Retinal pigment epithelial cell (primary cell): ENCODE measurements at places on chromosomes 2 and 18.
A peak's percentile ranks its signal among the peaks of the same experiment; 100 is the strongest.

- no peak for DNase-seq
These were observed 3.6 kb upstream of the RAB11FIP5 start for GRCh38 chr2:73116182-73116960.

- no peak for DNase-seq
These were observed 371 bp upstream of the LCLAT1 start for GRCh38 chr2:30446602-30447148.

DNA sequence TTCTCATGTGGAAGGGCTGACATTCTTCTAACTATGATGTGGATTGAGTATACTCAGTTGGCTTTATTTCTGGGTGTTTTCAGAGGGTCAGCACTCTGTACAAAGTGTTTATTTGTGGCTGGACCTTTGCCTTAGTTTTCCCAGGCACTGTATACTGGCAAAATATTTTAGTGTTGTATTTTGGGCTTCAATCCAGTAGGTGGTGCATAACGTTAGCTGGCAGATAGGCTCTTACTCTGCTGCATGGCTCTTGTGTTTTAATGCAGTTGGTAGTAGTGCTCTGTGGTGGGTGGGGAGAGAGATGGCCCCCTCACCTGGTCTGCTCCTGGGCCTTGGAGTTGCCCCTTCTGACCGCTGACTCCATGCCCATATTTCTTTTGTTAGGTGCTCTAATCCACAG, 75.6 kb upstream of the REG3A start:
- no peak for DNase-seq

- no peak for DNase-seq
These were observed 14.4 kb upstream of the FHL2 start for GRCh38 chr2:105413206-105413605.

DNA sequence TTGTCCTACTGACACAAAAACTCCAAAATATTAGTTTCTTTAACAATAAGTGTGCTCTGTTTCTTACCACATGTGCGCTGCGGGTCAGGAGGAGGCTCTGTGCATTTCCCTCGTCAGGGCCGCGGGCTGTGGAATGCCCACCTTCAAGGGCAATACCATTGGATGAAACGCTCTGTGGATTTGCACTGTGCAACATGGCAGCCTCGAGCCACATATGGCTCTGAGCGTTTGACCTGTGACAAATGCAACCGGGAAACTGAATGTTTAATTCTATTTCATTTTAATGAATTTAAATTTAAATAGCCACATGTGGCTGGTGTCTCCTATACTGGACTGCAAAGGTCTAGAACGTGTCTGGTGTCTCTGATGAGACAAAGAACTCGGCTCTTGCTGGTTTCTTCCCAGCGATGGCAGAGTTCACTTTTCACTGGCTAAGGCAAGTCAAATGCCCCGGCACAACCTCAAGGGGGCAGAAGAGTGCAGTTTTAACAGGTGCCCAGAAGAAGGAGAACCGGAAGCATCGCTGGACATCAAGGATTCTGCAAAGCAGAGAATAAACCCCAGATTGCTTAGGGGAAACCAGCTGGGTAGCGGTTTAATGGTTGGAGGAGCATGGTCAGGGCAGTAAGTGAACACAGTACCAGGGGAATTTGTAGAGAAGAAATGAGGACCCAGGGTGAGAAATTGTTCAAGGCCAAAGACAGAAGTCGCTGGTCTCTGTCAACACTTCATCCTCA, 37.0 kb upstream of the TMEM18 start:
- no peak for DNase-seq

GRCh38 chr18:46413684-46414083, 243.3 kb downstream of the LOXHD1 start:
- DNase-seq: no peak

GRCh38 chr2:205407984-205408383, 274.3 kb upstream of the NRP2 start:
- DNase-seq: peak; percentile 68

GRCh38 chr2:195505701-195506100, 151.3 kb upstream of the SLC39A10 start:
- DNase-seq: no peak

GRCh38 chr2:206176121-206176520, 16.4 kb downstream of the EEF1B2 start:
- no peak for DNase-seq

DNA sequence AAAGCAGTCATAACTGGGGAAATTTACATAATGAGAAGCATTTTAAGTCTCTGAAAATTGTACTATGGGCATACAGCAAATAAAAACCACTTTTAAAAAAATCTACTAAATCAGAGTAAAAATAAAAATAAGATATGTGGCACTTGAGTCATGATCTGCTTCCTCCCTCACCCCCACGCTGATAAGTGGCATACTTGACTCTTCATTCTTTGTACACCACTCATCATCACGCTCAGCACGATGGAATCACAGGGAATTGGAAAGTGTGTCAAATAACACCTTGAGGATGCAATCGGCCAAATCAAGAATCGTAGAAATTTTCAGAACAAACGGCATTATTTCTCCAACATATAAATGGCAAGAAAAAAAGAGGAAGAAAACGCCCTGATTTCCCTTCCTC, 41.1 kb upstream of the REG3G start:
- DNase-seq: no peak

DNA sequence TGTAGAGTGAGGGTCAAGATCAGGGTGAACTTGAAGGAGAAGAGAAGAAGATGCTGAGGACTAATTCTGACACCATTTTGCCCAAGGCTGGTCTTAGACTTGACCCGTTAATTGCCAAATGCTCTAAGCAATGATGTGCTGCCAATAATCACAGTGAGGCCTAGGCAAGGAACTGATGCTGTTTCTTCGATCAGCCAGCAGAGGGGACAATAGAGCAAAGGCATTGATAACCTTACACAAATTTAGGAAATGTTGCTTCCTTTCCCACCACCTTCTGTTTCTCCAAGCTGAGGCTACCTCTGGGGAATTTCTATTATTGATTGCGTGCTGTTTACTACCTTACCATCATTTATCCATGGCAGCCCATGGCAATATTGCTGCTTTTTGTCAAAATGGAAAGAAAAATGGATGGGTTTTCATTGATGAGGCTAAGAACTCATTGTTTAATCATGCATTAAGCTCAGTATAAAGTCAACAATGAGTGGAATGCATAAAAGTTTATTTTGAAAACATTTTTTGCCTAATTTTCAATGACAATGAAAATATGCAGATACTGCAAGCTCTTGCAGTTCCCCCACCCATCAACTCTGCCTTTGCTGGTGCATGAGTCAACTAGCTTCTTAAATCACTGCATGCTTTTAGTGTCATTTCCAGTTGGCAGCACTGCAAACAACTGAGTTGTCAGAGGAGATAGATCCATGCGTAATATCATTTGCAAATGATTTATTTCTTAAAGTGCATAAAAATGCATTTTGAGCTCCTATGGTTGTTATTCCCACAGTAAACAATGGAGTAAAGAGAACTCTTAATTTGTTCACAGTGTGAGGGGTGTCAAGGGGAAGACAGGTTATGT, 116.4 kb upstream of the NYAP2 start:
- no peak for DNase-seq

DNA sequence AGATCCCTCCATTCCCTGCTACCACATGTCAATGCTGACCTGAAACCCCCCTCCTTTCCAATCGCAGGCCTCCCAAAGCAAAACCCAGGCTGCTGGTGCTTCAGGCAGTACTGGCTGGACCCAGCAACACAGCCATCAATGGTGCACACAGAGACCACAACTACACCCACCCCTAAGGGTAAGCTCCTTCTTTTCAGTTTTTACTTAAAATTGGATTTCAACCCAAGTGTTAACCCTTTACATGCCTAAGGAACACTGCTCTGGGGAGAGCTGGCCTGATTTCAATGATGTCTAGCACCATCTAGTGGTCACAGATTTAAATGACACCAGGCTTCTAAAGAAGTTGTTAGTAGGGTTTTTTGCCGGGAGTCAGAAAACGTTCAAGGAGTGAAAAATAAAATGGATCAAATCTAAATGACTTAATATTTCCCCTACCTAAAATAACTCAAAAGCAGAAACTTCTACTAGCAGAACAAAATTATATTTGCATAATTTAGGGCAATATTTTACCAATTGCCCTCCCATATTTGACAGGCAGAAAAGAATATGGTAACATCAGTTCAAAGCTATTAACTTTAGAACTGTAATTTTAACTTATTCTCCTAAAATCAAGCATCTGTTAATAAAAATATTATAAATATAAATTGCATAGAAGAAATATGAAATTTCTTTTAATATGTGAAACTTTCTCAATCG, 24.6 kb downstream of the FECH start:
- no peak for DNase-seq

DNA sequence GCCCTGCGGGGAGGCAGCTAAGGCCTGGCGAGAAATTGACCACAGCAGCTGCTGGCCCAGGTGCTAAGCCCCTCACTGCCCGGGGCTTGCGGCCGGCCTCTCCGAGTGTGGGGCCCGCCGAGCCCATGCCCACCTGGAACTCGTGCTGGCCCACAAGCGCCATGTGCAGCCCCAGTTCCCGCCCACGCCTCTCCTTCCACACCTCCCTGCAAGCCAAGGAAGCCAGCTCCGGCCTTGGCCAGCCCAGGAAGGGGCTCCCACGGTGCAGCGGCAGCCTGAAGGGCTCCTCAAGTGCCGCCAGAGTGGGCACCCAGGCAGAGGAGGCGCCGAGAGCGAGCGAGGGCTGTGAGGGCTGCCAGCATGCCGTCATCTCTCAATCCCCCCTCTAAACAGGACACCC, 304.6 kb upstream of the FAM98A start:
- DNase-seq: no peak

- DNase-seq: no peak
These were observed 90.3 kb downstream of the SP3 start for GRCh38 chr2:173874894-173875237.

DNA sequence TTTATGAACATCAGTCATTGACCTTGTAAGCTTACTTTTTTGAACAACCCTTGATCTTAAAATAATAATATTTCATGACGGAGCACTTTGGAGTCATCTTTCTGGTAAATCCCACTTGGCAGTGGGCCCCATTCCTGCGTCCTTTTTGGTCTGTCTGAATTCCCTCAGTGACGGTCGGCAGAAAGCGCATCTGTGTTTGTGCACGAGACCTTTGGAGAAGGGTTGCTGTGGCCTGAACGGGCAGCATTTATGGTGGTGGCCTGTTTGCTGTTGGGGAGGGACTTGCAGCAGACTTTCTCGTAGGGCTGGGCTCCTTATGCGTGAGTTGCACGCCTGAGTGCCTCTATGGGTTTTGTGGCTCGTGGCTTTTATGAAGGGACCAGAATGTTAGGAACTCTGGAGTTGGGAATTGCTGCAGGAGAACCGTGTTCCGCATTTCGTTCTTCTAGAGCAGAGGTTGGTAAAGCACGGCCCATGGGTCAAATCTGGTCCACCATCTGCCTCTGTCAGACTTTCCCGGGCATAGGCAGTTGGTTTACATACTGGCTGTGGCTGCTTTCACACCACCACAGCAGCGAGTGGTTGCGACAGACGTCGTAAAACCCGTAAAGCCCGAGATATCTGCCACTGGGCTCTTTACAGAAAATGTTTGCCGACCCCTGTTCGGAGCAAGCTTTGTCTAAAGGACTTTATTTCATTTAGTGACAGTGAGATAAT, 30.8 kb downstream of the LPIN1 start:
- no peak for DNase-seq

DNA sequence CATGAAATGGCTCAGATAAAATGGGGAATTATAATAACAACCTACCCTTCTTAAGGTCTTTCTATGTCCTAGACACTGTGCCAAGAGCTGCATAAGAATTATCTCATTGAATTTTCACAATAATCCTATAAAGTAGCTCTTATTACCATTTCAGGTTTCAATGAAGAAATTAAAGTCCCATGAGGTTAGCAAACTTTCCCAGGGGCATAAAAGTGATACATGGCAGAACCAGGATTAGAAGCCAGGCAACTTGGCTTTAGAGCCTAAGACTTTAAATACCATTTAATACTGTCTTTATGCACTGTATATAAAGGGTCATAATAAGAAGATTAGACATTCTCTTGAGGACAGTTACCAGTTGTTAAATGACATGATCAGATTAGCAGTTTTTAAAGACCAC, 130.1 kb downstream of the GCA start:
- peak; percentile 77 for DNase-seq

GRCh38 chr2:149346272-149346671, 15.9 kb downstream of the LYPD6 start:
- no peak for DNase-seq

DNA sequence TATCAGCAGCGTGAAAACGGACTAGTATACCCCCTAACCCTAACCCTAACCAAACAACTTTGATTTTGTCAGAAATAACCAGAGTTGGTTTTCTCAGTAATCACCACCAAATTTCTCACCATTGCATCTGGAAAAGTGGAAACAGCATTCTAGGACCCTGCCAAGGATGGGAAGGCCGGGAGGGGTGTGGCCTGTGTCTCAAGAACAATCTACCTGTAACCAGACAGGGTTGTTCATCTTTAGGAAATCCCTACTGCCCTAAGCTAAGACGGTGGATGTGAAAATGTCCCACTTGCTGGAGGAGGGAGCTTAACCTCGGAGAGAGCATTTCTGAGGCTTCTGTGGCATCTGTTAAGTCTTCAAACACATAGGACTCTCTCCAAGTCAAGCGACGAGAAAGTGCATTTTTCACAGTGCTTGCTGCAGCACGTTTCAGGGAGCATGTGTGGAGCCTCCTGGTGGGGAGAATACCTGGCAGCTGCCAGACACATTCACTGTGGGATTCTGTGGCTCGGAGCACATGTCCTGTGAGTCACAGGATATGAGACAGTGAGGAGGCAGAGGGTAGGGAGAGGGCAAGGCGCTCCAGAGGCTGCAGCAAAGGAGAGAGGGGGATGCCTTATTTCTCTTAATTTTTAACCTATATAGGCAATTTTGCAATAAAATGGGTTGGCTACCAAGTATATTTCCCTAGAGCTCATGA, 207.5 kb downstream of the SPP2 start:
- peak; percentile 90 for DNase-seq

GRCh38 chr2:29056452-29056851, 17.9 kb downstream of the PCARE start:
- no peak for DNase-seq

- DNase-seq: peak; percentile 5
These were observed 258.5 kb downstream of the TWIST2 start for GRCh38 chr2:239106314-239106908.

DNA sequence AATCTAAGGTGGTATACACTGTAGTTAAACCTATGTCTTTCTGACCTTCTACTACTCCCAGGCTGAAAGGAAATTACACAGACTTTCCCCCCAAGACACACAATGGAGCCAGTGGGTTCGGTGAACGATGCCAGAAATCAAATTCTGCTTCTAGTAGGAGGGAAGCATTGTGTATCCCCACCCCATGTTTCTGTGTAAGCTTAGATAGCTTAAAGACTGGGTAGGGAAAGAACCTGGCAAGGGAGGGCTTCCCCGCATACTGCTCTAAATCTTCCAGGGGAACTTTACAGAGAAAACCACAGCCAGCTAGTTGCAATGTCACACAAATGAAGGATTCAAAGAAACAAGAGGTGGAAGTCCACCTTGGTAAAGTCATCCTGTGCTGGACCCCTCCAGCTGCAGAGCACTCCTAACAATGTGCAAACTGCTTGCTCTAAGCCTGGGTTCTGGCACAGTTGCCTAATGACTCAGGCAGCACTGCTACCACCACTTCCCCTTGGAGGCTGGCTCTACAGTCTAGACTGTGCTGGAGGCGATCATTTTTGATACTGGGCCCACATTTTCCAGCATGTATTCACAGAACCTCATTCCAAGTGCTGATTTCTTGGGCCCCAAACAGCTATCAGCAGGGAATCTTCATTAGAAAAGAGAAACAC, 47.5 kb downstream of the TRIB2 start:
- DNase-seq: no peak
